ENCODE measurements at places on chromosomes 6 and 20.

DNA sequence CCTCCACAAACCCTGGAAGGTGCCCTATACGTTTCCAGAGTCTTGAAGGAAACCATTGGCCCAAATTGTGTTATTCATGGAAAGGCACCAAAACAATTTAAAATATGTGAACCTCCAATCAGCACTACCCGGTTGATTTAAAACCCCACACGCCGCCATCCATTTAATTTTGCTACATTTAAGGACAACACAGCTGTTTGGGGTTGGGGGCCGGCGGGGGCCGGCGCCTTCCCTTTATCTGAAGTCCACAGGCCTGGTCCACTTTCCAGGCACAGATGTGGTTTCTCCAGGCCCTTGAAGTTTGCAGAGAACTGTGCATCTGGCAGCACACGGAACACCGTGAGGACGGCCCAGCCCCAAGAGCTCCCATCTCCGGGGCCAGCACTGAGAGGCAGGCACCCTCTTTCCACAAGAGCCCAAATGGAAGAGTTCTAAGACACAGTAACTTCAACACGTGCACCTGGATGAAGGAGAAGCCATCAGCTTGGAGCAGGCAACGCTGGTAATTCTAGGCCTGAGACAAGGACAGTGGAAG, 16.8 kb upstream of the FRMD1 start:
- no peak for DNase-seq

GRCh38 chr6:122669868-122670267, 59.7 kb downstream of the PKIB start:
- no peak for DNase-seq

GRCh38 chr20:61631751-61632150, 379.7 kb downstream of the CDH4 start:
- DNase-seq = no peak

GRCh38 chr20:46401478-46401860, 4.9 kb downstream of the ELMO2 start:
- DNase-seq = no peak

DNA sequence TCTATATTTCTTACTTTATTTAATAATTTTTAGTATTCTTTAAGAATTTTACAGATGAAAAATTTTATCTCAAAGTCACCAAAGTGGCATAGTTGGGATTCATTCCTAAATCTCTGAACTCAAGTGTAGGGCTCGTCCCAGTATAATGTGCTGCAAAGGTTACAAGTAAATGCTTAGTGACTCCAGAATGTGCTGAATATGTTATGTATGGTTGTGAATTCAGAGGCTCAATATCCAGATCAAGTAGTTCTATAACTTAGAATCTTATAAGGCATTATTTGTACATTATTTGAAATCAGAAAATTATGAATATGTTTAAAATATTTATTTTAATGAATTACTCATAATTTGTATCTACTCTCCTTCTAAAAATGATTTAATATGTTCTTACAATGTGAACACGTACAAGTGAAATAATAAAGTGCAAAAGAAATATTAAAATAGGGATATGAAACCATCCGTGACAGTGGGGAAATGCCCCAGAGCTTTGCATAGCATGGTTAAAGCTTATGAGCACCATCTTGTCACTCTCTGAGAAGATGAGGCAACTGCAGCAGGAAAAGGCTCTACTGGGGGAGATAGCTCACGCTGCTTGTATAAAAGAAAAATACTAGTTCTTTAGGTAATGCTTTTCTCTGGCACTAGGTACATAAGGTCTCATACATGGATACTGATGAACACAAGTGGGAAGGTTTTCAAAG, 259.0 kb downstream of the FOXC1 start:
- DNase-seq = no peak

GRCh38 chr20:2946988-2947961, 74.0 kb downstream of the PTPRA start:
- DNase-seq = no peak

DNA sequence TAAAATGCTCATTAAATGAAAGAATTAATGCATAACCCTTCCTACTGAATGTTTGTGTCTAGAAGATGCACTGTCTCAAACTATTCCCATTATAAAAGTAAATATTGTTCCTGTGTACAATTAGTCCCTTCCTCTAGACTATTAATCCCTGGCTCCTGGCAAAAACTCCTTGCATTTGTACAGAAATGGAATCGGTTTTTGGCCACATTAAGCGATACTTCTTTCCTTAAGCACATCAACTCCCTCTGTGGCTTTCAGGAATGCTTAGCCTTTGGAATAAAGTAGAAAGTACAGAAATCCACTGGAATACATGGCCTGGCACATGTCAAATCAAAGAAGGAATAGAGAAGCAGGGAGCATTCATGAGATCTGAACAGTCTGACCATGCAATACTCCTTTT, 179.8 kb downstream of the GMPR start:
- DNase-seq = no peak

DNA sequence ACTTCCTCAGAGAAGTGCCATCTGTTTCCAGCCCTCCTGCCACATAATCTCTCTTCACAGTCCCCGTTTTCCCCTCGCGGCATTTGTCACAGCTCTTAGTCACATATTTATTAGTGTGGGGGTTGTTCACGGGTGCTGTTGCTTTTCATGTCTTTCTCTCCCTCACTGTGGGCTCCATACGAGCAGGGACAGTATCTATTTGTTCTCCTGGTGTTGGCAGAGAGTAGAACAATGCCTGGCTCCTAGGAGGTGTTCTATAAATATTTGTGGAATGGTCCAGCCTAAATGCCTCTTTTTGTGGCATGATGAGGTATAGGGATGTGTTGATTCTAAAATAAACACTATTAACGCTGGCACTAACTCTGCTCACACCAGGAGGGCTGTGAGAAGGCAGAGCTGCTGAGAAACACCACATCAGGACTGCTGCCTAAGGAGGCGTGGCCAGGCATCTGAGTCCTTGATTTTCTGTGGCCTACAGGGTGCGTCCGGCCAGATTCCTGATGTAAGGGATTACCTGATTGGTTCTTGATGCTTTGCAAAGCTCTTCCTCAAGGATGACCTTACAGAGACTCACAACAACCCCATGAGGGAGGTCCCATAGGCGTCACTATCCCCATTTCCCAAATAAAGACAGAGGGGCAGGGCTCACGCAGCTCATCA, 219.8 kb upstream of the ARID1B start:
- DNase-seq = no peak

GRCh38 chr20:57384953-57385761, 6.0 kb upstream of the RBM38 start:
- no peak for DNase-seq

DNA sequence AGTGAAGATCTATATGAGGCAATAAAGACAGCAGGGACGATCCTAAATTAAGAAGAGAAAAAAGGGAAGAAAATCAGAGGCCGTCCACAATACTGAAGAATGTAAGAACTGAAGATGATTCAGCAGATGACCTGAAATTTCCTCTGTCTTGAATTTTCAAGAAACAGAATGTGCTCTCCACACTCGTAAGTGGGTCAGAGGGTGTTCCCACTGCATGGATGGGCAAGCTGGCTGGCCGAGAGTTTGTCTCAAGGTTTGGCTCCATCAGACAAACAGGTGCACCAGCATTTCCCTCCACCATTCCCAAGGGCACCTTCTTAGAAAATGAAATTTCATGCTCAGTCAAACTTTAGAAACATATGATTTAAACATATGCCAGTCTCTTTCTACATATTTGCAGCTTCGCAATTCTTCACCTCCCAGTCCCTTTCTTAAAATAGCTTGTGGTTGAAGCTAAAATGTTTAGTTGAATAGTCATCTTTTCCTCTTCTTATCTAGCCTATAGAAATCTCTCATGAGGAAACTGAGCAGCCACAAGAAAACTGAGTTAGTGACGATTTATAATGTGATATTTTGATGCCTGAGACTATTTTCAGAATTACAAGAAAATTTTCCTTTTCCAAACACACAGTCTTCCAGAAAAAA, 576.4 kb downstream of the PRKN start:
- no peak for DNase-seq

DNA sequence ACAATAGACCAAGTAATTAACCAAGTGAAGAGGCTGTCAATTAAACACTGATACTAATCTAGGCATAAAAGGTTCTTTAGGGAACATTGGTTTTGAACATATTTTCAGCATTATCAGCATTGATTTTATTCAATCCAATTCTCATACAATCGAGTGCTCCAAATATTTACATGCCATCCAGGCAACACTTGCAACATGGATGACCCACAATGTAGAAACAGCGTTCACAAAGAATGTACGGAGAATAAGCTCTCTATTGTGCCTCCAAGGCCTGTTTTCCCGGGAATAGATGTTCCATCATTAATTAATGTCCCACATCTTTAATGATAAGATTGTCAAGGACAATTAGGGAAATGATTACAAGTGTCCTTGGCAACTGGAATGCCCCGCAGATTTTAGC, 117.4 kb downstream of the RFX6 start:
- no peak for DNase-seq

- no peak for DNase-seq
These were observed 94.4 kb downstream of the TOX2 start for GRCh38 chr20:44008806-44009678.

DNA sequence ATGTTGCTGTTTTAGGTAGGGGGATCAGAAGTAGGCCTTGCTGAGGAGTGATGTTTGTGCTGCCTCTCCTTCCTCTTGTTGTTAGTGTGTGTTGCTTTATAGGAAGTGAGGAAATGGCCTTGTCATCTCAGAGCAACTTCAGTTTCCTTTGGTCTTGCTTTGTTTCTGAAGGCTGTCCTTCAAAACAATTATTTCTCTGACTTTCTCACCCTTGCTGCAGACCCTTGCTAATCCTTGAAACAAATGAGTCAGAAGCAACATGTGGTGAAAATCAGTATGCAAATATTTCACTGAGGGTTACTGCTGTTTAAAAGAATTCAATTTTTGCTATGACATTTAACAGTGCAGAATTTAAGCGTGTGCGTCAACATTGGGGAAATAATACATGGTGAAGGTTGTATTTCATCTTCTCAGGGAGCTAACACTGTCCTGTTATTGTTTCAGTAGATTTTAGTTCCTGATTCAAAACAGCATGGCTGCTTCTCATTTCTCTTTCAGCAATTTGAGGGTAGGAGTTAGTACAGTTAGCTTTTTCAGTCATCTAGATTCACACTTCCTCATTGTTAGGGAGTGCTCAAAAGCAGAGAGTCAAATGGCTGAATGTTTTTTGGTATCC, 13.8 kb downstream of the RNF144B start:
- no peak for DNase-seq

GRCh38 chr20:57379263-57379647, 11.9 kb upstream of the RBM38 start:
- DNase-seq = no peak

DNA sequence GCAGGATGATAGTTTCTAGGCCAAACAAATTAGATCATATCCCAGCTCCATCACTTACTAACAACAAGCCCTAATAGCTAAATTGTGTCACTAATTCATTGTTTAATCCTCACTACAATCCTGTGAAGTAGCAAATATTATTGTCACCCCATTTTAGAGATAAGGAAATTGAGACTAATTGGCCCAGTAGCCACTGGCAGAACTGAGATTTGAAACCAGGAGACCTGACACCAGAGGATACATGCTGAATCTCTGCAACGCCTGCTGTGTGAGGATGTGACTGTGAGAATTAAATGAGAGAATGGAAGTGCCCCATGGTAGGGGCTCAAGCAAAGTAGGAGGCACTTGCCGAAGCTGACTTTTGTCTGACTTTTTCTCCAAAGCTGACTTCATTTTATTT, 124.3 kb upstream of the CITED2 start:
- no peak for DNase-seq

DNA sequence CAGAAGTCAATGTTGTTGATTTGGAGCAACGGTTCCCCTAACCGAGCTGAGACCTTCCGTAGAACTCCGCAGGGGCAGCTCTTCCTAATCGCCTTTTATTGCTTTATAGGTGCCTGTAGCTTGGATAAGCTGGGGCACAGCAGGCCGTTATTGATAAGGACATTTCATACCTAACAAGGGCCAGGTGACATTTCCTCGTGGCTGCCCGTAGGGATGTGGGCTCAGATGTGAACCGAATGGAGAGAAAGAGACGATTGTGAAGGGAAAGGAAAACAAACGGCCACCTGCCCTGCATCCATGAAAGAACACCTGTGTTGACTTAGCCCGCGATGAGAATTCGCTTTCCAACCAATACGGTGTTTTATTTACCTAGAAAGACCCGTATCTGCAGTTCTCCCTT, 53.3 kb upstream of the DACT2 start:
- DNase-seq = no peak

DNA sequence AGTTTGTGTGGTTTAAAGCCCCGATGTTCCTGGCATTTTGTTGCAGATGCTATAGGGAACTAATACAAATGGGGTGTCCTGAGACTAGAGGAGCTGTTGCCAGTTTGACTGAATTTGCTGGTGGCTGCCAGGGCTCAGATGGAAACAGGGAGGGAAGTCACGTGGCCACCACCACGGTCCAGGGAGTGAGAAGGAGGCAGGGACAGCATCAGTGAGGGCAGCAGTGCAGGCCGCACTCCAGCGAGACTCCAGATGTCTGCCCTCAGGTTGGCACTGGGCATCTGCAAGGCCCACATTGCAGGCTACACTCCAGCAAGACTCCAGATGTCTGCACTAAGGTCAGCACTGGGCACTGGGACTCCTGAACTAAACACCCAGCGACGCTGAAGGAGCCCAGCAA, 86.2 kb downstream of the RAMACL start:
- DNase-seq = no peak
